CD4-positive, alpha-beta T cell (primary cell): ENCODE measurements at places on chromosomes 1 and 21.

DNA sequence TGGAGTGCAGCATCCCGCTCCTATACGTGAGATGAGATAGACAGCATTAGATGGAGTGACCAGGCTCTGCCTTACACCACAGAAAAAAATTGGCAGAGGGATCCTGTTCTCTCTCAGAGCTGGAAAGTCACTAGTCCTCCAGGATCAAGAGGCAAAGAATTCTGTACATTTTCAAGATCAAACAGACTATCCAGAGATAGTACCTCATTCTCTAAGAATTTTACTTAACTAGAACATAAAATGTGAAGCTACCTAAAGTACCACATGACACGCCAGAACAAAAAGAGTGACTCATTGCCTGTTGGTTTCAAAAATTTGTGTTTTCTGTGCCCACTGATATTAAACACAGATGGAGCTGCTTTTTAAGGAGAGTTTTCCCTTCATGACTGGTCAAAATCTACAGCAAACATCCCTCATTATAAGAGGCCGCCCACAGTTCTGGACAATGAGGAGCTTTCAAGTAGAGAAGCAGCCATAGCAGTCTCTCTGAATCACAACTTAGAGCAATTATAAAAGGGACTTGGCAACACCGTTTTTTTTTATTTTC lies 32.3 kb downstream of the CD160 start:
- DNase-seq: no peak

DNA sequence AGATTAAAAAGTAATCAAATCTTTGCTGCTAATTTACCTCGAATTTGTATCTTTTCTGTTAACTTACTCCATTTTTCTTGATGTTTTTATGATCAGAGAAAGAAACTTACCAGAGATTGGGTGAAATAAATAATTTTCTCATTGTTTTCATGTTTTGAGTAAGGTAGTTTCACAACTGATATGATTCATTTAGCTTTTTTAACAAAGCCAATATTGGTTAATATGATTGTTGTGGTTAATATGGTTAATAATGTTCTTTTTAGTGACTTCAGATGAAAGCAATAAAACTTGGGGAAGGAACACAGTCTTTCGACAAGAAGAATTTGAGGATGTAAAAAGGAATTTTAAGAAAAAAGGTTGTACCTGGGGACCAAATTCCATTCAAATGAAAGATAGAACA lies 48.1 kb downstream of the MAP3K21 start:
- no peak for DNase-seq

GRCh38 chr1:241167121-241167630 lies 189.8 kb downstream of the RGS7 start:
- DNase-seq: no peak

GRCh38 chr1:248824301-248824700 lies 1.4 kb downstream of the SH3BP5L start:
- DNase-seq: no peak

DNA sequence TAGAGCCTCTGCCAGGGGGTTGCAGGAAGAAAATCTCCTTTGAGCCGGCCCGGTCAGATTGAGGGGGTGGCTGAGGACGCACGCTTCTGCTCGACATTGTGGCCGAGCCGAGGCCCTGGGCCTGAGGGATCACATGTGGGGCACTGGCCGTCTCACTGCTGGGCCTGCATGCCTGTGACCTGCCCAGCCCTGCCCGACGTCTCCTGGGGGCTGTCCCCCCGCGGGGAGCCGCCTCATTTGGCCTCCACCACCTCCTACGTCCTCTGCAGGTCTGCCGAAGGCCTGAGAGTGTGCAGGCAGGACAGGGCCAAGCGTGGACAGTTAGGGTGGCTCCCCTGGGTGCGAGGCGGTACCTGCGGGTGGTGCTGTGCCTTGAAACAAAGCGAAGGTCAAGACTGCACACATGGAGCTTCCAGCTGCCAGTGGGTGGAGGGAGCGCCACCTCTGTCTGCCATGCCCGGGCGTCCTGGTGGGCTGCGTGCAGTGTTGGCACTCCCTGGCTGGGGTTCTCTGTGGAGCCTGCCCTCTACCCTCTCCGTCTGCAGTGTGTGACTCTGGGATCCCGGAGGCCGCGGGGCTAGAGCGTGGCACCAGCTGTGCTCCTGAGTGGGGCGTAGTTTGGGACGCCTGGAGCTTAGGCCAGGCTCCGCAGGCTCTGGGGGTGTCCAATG lies 51.7 kb downstream of the PCNT start:
- no peak for DNase-seq

- no peak for DNase-seq
Observed at GRCh38 chr1:78543941-78544643, 53.3 kb downstream of the PTGFR start.

GRCh38 chr1:200364831-200365230 lies 45.0 kb downstream of the ZNF281 start:
- no peak for DNase-seq

DNA sequence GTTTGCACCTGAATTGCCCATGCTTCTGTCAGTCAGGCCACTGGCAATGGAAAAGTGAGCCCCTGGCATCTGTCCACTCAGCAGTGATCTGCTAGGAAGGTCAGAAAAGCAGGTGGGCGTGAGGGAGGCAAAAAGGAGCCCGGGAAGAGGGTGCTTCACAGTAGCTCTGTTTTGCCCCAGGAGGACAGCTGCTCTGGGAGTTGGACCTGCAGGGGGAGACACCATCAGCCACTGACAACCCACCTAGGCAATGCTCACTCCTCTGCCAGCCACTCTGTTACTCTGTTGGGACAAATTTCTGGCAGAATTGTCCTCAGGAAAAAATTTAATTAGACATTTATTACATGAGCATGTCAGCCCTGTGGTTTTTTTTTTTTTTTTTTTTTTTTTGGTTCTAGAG lies 146.4 kb downstream of the LRIG2 start:
- DNase-seq: peak; percentile 5

DNA sequence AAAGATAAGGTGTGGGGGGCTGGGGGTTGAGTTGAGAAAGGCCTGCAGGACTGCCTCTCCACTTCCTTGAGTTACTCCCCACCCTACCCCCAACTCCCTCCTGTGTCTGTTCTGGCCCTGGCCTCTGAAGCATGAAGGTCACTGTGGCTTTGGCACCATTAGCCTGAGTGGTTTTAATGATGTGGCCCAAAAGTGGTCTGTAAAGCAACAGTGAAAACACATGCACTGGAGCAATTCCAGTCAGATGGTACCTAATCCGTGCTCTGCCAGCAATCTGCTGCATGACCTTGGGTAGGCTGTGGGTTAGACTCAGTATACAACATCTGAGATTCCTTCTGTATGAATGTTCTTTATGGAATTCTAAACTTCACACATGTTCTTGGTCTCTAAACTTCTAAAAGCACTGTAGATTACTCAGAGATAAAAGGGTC lies 86.5 kb upstream of the ATP1A1 start:
- no peak for DNase-seq

DNA sequence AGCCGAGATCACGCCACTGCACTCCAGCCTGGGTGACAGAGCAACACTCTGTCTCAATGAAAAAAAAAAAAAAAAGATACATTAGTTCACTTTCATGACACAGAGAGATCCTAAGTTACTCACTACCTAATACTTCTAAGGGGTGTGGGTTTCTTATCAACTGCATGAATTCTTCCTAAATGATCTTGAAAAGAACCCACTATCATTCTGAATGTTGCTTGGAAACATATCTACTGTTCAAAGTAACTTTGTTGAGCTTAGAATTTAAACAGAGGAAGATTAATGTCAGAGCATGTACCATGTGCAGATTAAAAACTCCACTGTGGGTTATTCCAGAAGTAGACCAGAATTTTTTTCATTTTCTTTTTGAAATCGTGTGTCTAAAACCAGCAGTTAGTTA lies 241.5 kb downstream of the LTN1 start:
- DNase-seq: no peak

- no peak for DNase-seq
Observed at GRCh38 chr1:1892079-1892762, 1.3 kb upstream of the GNB1 start.

DNA sequence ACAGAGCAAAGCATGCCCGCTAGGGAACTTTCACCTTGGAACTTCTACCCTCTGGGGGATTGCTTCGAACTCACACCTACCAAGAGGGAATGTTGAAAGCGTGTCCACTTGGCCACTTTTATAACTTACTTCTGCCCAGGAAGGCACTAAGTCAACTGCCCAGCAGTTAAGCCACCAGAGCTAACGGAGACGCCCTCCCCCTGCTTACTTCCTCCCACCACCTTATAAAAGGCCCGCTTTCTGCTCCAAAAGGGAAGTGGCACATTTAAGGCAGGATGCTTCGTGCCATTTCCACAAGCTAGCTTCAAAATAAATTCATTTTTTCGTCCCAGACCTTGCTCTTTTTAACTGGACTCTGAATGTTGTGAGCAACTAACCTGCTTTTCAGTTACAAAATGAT lies 3.2 kb upstream of the AK2 start:
- DNase-seq: no peak

GRCh38 chr1:40887012-40887378 lies 24.8 kb upstream of the CITED4 start:
- DNase-seq: no peak

DNA sequence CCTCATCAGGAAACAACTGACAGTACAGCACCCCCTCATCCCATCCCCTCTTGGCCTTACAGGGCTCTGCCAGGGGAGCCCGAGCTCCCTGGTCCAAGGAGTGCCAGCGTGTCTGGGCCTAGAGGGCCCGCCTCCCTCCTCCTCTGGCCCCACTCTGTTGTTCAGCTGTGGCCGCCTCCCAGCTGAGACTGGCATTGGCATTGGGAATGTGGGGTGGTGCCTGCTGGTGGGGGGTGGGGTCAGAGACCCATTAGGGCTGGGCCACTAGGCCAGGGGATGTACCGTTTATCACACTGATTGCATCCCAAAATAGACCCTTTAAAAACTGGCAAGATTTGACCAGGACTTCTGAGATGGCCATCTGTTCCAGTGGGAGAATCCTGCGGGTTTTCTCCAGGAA lies 1.4 kb downstream of the LDLRAP1 start:
- DNase-seq: no peak

DNA sequence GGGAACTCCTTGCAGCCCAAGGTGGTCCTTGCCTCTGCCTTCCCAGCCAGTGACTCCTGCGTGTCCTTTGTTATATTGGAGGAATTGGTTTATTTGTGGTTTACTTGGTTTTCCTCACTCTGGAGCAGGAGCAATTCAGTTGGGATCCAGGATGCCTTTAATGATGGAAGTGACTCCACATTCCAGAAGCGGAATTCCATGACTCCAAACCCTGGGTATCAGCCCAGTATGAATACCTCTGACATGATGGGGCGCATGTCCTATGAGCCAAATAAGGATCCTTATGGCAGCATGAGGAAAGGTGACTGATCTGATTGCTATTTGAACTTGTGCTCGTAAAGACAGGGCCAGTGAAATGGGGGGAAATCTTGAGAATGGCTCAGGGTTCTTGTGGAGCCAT lies 15.1 kb upstream of the PIGV start:
- DNase-seq: no peak

GRCh38 chr21:15192243-15192642 lies 127.4 kb upstream of the NRIP1 start:
- no peak for DNase-seq

GRCh38 chr1:6268415-6268814 lies 7.5 kb upstream of the GPR153 start:
- DNase-seq: no peak

GRCh38 chr1:20893931-20894330 lies 106.8 kb upstream of the HP1BP3 start:
- no peak for DNase-seq

DNA sequence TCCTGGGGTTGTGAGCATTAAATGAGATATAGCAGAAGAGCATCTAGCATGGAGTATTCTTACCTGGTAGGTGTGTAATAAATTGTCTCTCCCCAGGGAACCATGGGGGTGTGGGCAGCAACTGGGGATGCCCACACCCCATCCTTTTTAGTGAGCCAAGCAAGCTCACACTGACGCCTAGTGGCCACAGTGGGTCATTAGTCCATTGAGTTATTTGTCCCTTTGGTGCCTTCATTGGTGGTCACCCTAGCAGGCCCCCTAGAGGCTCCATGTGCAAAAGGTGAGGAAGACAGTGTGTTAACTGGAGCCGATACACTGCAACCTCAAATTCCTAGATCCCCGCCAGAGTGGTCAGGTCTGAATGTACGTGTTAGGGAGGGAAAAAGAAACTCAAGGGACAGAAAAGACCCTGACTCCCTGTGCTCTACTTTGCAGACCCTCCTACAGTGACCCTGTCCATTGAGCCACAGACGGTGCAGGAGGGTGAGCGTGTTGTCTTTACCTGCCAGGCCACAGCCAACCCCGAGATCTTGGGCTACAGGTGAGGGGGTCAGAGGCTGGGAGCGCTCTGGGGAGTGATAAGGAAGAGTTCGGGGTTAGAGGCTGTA lies 93.3 kb upstream of the CD1D start:
- no peak for DNase-seq

- DNase-seq: no peak
Observed at GRCh38 chr1:31476891-31477846, 64.2 kb downstream of the SERINC2 start.

- DNase-seq: no peak
Observed at GRCh38 chr1:34087986-34088385, 77.0 kb downstream of the CSMD2 start.

DNA sequence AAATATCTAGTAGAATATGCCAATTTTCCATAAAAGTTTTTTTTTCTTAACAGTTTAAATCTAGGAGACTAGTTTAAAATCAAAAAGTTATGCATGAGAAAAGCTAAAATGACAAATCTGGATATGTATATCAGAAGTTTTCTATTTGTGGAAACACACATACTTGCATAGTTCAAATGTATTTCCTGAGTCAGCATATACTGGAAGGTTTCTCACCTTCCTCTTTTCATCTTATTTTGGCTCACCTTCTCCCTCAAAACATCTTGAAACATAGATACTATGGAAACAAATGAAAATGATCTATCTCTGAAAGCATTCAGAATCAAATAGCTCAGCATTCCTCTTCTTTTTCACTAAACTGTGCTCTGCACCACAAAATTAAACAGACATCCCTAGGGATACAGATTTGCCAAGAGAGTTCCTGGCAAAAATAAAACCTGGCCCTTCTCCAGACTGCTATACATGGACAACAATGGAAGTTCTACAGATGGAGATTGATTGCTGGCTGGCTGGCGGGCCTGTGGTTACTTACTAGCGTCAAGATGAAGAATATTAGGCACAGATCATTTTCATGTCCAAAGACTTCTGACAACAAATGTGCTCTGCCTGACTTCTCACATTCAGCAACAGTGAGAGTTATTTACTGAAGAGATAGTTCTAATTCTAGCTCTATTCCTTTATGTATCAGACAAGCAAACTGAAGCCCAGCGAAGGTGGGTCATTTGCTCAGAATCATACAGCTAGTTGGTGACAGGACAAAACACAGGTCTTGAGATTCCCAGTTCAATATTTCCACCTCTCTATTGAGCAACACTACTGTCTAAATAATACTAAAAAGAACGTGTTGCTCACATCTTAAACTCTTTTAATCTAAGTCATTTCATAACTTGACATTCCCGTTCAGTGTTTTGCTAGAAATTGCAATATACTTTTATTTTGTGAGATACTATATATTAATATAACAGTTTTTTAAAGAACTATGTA lies 26.6 kb downstream of the DIPK1A start:
- DNase-seq: no peak

- DNase-seq: no peak
Observed at GRCh38 chr1:68175621-68176398, 56.5 kb downstream of the WLS start.

- DNase-seq: no peak
Observed at GRCh38 chr1:152718238-152718637, 10.3 kb downstream of the LCE4A start.
